GM23248 (cell line): ENCODE measurements at places on chromosomes 4 and X. TPM values are rescaled to one million over a fixed set of nuclear protein-coding genes. Genes with fewer than 3 reads are reported as not detected.
A peak's percentile ranks its signal among the peaks of the same experiment; 100 is the strongest.

DNA sequence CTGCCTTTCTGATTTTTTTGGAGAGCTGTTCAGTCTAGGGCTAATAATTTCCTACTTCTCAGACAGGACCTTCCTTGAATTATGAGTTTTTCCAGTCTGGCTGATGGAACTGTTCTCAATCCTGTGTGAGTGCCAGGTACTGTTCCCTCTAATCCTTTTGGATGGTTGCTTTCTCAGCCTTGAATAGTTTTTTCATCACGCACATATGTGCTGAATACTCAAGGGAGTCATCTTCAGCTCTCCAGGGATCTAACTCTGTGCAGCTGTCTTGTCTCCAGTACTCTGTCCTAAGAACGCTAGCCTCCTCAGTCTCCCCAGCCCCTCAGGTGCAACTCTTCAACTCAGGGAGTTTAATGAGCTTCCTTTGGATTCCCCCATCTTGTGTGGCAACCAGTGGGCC is 93.2 kb downstream of the GASK1B start:
- peak; percentile 24 for DNase-seq

GRCh38 chr4:40916880-40917279 is 167.1 kb downstream of the NSUN7 start:
- peak; percentile 57 for DNase-seq

DNA sequence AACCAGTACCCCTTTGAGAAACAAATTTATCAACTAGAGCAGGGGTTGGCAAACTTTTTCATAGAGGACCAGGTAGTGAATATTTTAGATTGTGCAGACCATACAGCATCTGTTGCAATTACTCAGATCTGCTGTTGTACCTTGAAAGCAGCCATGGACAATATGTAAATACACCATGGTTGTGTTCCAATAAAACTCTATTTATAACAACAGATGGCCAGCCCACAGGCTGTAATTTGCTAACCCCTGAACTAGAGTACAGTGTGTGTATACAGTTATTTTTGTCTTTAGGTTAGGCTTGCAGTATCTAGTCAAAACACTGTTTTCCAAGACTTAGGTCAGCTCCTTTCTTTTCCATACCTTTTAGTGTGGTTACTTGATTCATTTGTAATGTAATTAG is 54.4 kb downstream of the PHKA1 start:
- DNase-seq = no peak

GRCh38 chr4:27638163-27638915 is 777.7 kb downstream of the STIM2 start:
- no peak for DNase-seq

The MAGEB17 gene
- total RNA-seq = not detected in 2 replicates

DNA sequence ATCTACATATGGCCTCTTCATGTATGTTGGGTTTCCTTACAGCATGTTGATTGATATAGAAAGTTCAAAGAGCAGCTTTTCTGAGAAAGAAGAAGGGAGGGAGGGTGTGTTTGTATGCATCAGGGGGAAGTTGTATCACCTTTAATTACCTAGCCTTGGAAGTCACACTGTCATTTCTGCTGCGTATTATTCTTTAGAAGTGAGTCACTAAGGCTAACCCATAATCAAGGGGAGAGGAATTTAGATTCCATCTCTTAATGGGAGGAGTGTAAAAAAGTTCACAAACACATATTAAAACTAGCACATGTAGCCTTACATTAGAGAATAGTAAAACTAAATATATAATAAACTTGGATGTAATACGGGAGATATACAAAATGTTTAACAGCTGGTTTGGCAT is 86.5 kb upstream of the CBLL2 start:
- no peak for DNase-seq

The INTU gene
- 4.4 and 5.2 TPM in 2 replicates for total RNA-seq

- peak; percentile 29 for DNase-seq
Observed at GRCh38 chrX:40849906-40850823, 114.8 kb upstream of the MED14 start.

GRCh38 chr4:138299881-138300280 is 57.7 kb upstream of the SLC7A11 start:
- DNase-seq = no peak

- DNase-seq = no peak
Observed at GRCh38 chrX:112355931-112356330, 273.4 kb upstream of the TRPC5 start.

- DNase-seq = peak; percentile 82
Observed at GRCh38 chr4:122914938-122915337, 7.5 kb downstream of the NUDT6 start.

GRCh38 chr4:156771171-156771837 is 200.3 kb downstream of the PDGFC start:
- DNase-seq = peak; percentile 79

The KIAA1210 gene
- total RNA-seq = not detected in 2 replicates

The DGAT2L6 gene
- not detected in 2 replicates for total RNA-seq

DNA sequence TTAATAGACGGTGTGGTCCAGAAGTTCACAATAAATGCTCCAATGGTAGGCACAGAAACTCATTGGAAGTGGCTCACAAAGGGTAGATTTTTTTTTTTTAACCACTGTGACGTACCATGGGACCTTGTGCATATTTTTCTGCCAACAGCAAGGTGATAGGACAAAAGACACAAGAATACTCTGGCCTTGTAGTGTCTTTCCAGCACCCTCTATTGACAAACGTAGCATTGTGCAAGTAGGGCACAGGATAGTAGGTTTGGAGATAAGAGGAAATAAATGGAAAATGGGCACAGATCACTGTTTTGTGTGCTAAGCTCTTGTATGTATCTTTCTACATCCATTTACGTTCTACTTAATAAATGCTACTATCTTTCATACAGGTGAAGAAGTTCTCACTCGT is 2054.9 kb downstream of the PCDH7 start:
- no peak for DNase-seq

GRCh38 chr4:139441029-139441428 is 12.9 kb upstream of the RAB33B start:
- no peak for DNase-seq

- peak; percentile 14 for DNase-seq
Observed at GRCh38 chrX:109954955-109955354, 48.0 kb upstream of the TMEM164 start.

The CCNB3 gene
- total RNA-seq = not detected in 2 replicates

- peak; percentile 63 for DNase-seq
Observed at GRCh38 chr4:141133999-141134995, 1.0 kb upstream of the RNF150 start.

The UGT8 gene
- not detected in 2 replicates for total RNA-seq

GRCh38 chr4:138202686-138203085 is 39.5 kb downstream of the SLC7A11 start:
- DNase-seq = no peak

DNA sequence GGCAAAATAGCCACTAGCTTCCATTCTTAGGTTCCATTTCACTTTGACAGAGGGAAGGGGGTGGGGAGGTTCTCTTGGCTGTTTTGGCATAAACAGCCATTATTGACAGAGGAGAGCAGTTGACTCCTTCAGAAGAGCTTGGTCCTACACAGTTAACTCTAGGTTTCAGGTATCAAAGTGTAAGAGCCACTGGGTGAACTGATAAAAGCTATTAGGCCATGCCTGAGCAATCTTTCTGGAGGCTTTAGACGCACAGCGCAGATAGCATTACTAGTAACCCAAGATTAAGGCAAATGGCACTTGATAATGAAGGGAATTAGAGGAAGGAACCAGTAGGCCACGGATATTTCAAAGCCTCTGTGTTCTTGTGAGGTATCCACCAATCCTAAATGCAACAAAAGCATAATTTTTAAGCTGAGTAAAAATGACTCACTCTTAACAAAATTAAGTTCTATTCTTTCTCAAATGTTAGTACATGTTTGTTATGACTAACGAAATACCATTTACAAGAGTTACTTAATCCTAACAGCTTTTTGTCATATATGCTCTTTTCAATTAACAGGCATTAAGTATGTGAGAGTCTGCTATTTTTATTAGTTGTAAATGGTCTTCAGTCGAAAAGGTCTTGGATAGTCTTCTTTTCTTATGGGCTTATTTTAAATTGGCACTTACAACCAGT is 53.6 kb downstream of the SLC7A11 start:
- DNase-seq = peak; percentile 53

DNA sequence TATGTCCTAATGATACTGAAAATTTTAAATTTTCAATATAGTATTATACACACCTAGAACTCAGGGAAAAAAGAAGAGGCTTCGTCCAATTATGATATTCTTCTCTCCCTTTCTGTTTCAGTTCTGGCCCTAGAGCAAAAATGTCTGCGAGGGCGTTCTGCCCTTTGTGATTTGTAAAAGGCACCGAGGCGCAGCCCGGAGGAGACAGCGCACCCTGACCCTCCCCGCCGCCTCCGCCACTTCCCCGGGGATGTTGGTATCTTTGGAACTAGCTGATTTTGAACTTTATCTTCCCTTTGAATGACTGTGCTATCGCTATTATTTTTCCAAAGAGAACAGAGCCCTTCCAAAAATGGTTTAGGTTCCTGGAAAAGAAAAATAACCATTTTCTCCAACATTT is 173.2 kb upstream of the FAM9B start:
- DNase-seq = no peak

GRCh38 chr4:10721616-10722015 is 37.0 kb upstream of the CLNK start:
- DNase-seq = no peak

The VCX3B gene
- not detected in 2 replicates for total RNA-seq
